ENCODE measurements at places on chromosomes 1 and 21.

GRCh38 chr1:19643121-19643520 lies 990 bp upstream of the NBL1 start:
- DNase-seq = no peak

DNA sequence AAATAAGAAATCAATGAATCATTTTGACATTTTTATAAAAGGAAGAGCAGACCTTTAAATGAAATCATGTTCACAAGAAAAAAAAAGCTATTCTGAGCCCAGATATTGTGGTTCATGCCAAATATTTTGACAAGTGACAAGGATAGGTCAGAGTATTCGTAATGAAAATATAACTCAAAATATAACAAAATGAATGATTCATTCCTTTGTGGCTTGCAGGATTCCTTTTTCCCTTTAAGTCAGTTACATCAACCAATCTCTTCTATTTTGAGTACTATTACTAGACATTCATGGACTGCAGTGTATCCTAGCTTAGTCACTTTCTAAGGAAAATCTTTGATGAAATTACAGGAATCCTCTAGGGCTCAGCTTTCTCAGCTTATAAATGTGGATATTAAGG lies 188.7 kb downstream of the COL11A1 start:
- DNase-seq = peak; percentile 89

DNA sequence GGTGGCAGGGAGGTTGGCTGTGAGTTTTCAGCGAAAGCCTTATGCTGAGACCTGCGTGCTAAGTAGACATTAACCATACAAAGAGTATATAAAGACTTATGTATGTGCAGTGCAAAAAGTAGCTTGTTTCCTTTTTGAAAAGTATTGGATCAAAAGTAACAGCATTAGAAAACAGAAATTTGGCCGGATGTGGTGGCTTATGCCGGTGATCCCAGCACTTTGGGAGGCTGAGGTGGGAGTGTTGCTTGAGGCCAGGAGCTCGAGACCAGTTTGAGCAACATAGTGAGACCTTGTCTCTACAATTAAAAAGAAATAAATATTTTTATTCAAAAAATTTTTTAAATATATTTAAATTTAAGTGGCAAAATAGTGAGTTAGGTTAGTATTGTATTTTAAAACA lies 2.2 kb downstream of the RPAP2 start:
- DNase-seq = no peak

GRCh38 chr1:204027446-204027845 lies 45.5 kb upstream of the SOX13 start:
- no peak for DNase-seq

- peak; percentile 26 for DNase-seq
Measured at GRCh38 chr21:40466893-40467483, 380.0 kb downstream of the DSCAM start.

GRCh38 chr1:198656500-198656932 lies 17.7 kb downstream of the PTPRC start:
- no peak for DNase-seq
